ENCODE measurements at places on chromosomes 12 and 14. TPM values are rescaled to one million over a fixed set of nuclear protein-coding genes. Genes with fewer than 3 reads are reported as not detected.

IL31 gene
- not detected for total RNA-seq

- DNase-seq = peak; percentile 31
Measured at GRCh38 chr12:32843528-32844095, 53.0 kb downstream of the PKP2 start.

GRCh38 chr14:92544051-92544720 is 30.6 kb downstream of the RIN3 start:
- DNase-seq = no peak

DNA sequence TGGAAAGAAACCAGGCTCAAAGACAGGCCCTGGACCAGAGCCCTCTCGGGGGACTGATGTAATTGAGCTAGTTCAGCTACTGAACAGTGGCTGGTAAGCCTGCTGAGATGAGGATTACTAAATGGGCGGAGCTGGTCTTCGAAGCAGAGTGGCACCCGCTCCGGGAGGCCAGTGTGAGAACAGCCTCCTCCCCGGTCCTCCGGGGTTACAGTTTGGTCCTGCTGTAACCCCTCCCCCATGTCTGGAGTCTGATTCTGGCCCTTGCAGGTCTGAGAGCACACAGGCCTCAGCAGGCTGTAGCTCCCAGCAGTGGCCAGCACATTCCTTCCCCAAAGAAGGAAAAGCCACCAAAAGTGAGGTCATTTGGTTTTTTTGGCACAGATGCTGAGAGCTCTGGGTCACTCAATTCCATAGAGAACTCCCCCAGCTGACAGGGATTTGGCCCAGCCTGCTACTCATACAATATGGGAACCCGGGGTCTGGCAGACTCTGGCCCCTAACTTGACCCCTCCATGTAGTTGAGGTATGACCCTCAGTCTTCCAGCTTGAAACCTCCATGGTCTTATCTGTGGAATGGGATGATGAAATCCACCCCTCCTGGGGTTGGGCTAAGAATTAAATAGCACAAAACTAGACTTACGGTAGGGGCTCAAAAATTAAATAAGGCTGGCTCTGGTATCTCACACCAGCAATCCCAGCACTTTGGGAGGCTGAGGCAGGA is 39.0 kb downstream of the ACTN1 start:
- peak; percentile 91 for DNase-seq

PRB2 gene
- not detected for total RNA-seq

DNA sequence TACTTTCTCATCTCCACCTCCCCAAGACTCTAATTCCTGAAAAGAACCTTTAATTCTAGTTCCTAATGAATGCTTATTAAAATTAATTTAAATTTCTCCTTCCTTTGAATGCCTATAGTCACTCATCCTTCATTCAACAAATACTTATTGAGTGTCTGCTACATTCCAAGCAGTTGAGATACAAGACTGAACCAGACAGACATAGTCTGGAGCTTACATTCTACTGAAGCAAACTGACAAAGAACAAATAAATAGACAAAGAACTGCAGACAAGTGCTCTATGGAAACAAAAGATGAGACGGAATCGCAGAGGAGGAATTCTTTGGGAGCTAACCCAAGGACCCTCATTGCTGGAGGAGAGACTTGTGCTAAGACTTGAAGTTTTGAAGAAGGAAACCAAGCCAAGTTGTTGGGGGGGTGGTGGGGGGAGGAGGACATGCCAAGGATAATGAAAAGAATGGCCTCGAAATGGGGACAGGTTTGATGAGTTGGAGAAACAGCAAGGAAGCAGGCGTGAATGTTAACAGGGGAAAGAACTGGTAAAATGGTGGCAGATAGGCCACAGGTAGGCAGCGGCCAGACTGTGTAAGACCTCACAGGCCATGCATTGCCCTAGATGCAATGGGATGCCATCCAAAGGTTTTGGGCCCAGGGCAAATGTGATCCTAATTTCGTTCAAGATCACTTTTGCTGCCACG is 9.7 kb upstream of the TDG start:
- no peak for DNase-seq

CD27 gene
- not detected for total RNA-seq

- no peak for DNase-seq
Measured at GRCh38 chr12:14262771-14263511, 102.5 kb upstream of the ATF7IP start.

SLC35F4 gene
- not detected for total RNA-seq

GRCh38 chr14:90808759-90809529 is 7.3 kb downstream of the TTC7B start:
- peak; percentile 92 for DNase-seq

Measured in osteoblast (primary cell).